CD4-positive, alpha-beta T cell treated with Interleukin-6 for 4 hours (primary cell): ENCODE measurements at places on chromosomes 1 and 21.

GRCh38 chr1:99685516-99686180 lies 39.7 kb downstream of the PALMD start:
- peak; percentile 20 for DNase-seq

GRCh38 chr1:18661404-18662285 lies 31.0 kb downstream of the PAX7 start:
- no peak for DNase-seq

DNA sequence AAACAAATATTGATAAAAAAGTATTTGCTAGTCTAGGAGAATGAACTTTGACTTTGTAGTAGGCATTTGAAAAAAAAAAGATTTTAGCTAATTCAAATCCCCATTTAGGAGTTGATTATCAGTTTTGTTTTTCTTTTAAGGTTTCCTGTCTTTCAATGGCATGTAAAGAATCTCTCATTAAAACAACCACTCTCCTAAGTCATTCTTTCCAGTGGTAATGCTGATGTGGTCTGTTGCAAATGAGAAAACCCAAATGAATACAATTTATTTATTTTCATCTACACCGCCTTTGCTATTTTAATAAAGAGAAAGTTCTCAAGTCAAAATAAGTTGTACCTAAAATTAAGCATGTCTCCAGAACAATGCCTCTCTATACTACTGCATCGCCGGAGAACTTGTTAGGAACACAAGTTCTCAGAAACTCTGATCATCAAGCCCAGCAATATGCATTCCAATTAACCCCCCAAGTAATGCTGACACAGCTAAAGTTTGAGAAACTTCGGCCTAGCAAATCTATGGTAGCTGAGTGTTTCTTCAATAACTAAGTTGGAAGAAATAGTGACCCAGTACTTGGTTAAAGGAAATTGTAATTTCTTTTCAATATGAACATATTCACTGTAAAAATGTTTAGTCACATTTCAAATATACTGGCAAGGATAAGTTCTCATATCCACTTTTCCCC lies 255.1 kb downstream of the PTPRC start:
- DNase-seq, result no peak

DNA sequence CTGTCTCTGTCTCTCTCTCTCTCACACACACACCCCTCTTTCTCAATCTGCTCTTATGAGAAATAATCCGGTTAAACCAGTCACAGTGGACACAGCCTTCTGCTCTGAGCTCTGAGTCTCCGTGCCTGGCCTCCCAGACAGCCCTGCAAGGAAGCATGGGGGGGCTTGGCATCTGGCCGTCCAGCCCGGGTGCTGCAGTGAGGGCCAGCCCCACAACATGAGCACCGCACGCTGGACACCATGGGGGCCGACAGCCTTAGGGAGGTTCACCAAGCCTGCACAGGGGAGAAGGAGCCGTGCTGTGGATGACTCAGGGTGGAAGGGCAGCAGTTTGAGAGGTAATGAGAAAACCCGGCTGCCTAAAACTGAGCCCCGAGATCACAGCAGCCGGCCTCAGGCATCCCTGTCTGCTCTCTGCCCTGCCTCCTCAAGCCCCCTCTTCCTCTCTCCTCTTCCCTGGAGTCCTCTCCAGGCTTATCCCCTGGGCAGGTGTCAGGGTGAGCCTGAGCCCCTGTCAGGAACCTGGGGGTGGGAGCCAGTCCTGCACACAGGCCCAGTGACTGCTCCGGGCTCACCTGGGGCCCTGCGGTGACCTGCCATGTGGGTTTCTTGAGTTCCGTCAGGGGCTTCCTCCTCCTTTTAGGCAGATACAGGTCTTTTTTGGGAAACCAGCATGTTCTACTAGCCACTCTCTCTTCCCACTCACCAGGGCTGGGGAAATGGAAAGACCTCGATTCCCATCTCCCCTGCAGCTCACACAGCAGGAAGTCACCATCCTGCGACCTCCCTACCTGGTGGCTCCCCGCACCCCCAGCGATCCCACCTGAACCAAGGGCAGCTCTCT lies 92.8 kb downstream of the ITPKB start:
- no peak for DNase-seq

- peak; percentile 22 for DNase-seq
Observed at GRCh38 chr1:20361805-20362381, 71.2 kb downstream of the VWA5B1 start.

GRCh38 chr1:63262459-63262770 lies 60.0 kb upstream of the FOXD3 start:
- DNase-seq, result no peak

DNA sequence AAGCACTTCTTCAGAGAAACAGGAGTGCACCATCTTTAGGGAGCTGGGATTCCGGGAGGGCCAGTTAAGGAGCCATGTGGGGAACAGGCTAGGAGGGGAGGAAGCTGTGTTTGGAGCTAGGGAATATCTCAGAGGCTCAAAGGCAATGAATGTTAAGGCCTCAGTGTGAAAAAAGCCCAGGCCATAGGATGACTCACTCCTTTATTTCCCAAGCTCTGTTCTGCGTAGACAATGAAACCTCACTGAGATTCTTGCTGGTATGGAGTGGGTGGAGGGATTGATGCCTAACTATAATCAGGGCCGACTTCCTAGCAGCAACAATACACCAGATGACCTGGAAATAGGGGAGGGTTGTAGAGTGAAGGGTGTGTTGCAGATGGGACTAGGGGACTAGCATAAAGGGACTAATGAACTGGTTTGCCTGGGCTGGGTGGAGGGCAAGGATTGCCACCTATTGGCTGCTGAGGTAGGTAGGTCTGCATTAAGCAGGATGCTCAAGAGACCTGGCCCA lies 2.1 kb downstream of the GNAT2 start:
- peak; percentile 16 for DNase-seq

DNA sequence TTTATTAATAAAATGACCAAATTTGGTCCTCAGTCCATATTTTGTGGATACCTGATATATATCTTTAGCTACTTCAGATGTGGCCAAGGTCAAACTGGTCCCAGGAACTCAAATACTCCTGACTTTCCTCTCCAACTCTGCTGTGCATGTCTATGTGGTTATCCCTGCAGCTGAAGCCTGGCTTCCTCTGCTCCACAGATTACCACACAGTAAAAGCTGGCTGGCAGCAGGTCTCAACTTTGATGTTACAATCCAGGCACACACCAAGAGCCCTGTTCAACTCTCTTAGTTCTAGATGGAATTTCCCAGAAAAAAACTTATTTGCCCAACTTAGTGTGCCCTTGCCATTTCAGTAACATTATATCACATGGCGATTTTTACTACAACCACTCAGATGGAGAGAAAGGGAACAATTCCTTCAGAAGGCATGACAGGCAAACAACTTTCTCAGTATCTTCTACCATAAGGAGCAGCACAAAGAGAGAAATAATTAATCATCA lies 479.5 kb downstream of the PLPP3 start:
- DNase-seq, result no peak

DNA sequence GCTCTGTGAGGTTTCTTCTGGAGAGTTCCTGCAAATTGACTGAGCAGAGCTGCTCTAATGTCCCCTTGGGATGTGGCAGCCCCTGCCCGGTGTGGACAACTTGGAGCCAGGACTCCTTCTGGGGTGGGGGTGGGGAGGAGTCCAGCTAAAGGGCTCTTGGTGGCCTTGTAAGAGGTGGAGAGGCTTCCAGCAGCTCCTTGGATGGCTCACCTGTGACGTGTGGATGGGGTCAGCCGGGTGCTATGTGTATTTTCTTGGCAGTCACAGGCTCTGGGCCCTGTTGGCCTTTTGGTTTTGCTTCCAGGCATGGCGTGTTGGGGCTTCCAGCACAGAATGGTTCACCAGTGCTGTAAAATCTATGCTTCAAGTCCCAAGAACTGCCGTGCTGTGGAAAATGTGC lies 38.2 kb downstream of the TRAPPC10 start:
- DNase-seq, result no peak

- DNase-seq, result no peak
Observed at GRCh38 chr1:207031632-207032264, 808 bp downstream of the C1orf116 start.

GRCh38 chr1:97461782-97462181 lies 459.1 kb downstream of the DPYD start:
- DNase-seq, result no peak

GRCh38 chr21:41345934-41346685 lies 15.7 kb upstream of the MX2 start:
- DNase-seq, result no peak

DNA sequence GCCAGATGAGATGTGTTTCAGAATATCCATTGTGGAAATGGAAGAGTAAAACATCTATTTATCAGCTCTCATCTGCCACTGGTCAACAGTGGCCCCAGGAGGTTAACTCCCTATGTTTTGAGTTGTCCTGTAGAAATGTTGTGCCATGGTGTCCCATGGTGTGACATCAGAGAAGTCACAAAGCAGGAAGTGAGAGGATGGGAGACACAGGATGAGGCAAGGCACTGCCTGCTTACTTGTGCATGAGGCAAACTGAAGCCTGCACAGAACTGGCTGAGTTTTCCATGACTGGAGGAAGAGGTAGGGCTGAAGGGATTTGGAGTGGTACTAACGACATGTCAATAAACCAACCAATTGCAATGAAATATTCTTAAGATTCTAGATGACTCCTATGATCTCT lies 131.5 kb upstream of the ZNF644 start:
- no peak for DNase-seq

- no peak for DNase-seq
Observed at GRCh38 chr21:46641656-46642055, 6.2 kb downstream of the PRMT2 start.

GRCh38 chr1:59165353-59165752 lies 131.5 kb upstream of the FGGY start:
- no peak for DNase-seq

- no peak for DNase-seq
Observed at GRCh38 chr1:214233856-214234634, 46.9 kb upstream of the SMYD2 start.

GRCh38 chr1:215119719-215120365 lies 37.3 kb downstream of the KCNK2 start:
- DNase-seq, result no peak
